ENCODE measurements at places on chromosomes 7 and 10. TPM values are rescaled to one million over a fixed set of nuclear protein-coding genes. Genes with fewer than 3 reads are reported as not detected.

VAX1 gene
- not detected for polyA plus RNA-seq

- DNase-seq = peak; percentile 10
Observed at GRCh38 chr7:113159746-113160339, 41.5 kb upstream of the SMIM30 start.

DNA sequence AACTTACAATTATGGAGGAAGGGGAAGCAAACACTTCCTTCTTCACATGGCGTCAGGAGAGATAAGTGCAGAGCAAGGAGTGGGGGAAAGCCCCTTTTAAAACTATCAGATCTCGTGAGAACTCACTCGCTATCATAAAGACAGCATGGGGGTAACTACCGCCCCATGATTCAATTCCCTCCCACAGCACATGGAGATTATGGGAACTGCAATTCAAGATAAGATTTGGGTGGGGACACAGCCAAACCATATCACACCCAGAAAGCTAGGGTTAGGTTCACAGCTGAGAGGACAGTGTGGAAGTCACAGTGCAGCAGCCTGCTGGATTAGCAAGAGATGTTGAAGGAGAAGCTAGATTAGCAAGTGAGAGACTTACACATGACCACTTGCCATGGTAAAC lies 81.6 kb downstream of the CRTAC1 start:
- no peak for DNase-seq

- no peak for DNase-seq
Observed at GRCh38 chr10:31947144-31947926, 18.7 kb upstream of the ARHGAP12 start.

SPDYE1 gene
- 3.1 TPM for polyA plus RNA-seq

DNA sequence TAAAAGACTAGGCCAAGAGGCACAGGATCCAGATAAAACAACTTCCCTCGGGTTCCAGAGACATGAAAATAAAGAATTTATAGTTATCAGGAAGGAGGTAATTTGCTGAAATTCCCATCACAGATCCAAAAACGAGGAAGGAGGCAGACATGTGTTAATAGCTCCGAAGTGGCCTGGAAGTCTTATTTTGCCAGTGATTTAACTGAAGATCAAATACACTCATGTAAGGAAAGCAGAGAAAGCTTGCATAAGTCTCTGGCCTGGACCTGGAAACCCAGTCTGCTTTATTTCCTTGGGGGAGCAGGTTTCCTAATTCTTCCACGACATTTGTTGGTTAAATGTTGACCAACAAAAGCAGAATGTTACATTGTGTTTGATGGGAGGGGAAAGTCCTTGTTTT lies 498.7 kb upstream of the C7orf33 start:
- DNase-seq = no peak

DNA sequence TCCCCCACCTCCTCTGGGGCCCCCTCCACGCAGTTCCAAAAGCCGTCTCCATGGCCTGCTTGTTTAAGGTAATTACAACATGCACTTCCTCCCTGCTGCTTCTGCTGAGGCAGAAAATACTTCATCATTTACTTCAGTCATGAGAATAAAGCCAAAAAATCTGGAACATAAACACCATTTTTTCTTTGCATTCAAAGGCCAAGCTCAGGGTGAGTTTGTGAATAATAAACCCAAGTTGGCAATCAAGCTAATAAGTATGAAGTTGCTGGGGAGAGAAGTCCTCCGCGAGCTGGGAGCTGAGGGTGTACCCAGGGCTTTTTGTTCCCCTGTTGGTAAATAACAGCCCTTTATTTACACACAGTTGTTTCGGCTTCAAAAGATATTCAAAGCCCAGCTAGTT lies 70.5 kb downstream of the FAM204A start:
- DNase-seq = no peak

WDFY4 gene
- polyA plus RNA-seq = 2.4 TPM

Measured in renal pelvis (tissue), 12 donors.